ENCODE measurements at places on chromosomes 7 and 10.

GRCh38 chr10:83075016-83075814, 1064.1 kb upstream of the GHITM start:
- no peak for DNase-seq

DNA sequence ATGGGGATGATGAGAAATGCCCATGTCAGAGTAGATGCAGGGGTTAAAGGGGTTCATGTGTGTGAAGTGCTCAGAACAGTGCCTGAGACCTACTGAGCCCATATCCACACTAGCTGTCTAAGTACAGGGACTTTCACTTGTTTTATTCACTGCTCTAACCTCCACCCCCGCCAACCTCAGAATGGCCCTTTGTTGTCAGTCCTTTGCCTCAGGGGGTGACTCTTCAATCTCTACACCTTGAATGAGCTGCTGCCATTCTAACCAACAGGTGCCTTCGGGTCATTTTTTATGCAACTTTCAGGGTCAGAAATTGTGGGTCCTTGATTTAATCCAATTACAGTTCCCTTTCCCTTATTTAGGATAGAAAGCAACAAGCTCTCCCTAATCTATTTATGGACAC, 26.2 kb downstream of the VSTM4 start:
- no peak for DNase-seq

GRCh38 chr7:15571301-15571878, 9.6 kb upstream of the AGMO start:
- no peak for DNase-seq

- DNase-seq, result no peak
Observed at GRCh38 chr7:2732959-2733584, 45.1 kb downstream of the AMZ1 start.

GRCh38 chr10:107103174-107104025, 61.1 kb downstream of the SORCS1 start:
- DNase-seq, result no peak

- DNase-seq, result no peak
Observed at GRCh38 chr10:80188713-80189112, 16.6 kb downstream of the ANXA11 start.

DNA sequence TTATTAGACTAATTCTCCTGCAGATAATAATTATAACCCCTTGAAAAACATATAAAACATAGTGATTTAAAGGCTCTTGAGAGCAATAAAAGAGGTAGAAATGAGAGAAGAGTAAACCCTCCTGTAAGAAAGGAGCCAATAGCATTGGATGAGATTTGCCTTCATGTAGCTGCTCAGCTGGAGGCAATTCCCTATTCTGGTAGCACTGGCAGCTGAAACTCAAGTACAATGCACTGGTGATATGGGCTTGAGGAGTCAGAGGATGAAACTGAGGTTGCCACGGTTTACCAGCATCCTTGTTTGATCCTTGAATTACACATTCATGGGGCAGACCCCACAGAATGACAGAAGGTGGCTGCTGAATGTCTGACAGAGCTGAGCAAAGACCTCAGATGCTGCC, 76.4 kb downstream of the CTTNBP2 start:
- no peak for DNase-seq

GRCh38 chr7:27088002-27088922, 7.5 kb downstream of the HOXA1 start:
- no peak for DNase-seq

GRCh38 chr10:84659027-84659426, 330.6 kb downstream of the CCSER2 start:
- peak; percentile 12 for DNase-seq

DNA sequence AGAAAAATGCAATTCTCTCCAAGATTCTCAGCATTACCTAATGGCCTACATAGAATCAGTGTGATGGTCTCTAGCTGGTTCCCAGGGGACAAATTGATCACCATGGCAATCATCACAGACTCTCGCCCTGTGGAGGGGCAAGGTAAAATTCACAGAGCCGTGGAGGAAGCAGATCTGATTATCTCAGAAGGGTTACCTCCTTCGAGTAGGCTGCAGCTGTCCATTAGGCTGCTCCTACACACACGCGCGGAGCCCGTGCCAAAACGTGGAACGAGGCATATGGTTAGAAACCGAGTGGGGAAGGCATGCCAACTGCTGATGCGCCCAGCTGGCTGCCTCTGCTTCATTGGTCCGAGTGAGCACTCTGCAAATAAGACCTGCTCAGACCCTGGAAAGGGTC, 52.8 kb upstream of the PTER start:
- no peak for DNase-seq

GRCh38 chr7:41222746-41223145, 480.1 kb downstream of the INHBA start:
- no peak for DNase-seq

DNA sequence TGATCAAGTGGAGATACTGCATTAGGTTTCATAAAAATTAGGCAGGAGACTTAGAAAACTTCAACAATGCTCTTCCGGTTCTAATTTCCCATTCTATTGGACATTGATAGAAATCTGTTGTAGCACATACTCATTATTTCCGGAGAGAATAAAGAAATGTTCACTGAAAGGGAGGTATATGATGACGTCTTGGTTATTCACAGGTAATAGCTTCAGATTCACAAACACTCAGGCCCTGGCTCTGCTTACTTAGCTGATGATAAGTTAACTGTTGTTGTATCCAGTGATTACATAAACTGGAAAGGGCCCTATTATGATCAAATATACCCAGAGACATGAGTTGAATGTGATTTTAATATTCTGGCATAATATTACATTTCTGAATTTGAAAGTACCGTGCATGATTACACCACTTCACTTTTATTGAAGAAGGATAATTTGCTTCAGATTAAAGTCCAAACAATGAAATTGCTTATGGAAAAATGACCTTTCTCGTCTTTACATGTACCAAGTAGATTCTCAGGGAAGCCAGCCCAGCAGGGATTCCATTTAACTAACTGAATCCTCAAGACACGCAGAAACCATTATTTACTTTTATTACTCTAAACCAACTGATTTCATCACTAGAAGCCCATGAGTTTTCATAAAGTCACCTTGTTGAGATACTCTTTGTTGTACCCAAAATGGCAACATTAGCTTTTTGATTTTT, 288.0 kb upstream of the PITRM1 start:
- DNase-seq, result no peak

GRCh38 chr7:112103246-112103645, 103.0 kb downstream of the DOCK4 start:
- no peak for DNase-seq

- no peak for DNase-seq
Observed at GRCh38 chr10:131424053-131424452, 112.5 kb upstream of the TCERG1L start.

GRCh38 chr7:24949884-24950283, 30.1 kb downstream of the OSBPL3 start:
- no peak for DNase-seq

GRCh38 chr7:22565315-22565811, 65.4 kb upstream of the STEAP1B start:
- DNase-seq, result no peak

- DNase-seq, result no peak
Observed at GRCh38 chr7:134892963-134893362, 93.3 kb upstream of the AGBL3 start.

DNA sequence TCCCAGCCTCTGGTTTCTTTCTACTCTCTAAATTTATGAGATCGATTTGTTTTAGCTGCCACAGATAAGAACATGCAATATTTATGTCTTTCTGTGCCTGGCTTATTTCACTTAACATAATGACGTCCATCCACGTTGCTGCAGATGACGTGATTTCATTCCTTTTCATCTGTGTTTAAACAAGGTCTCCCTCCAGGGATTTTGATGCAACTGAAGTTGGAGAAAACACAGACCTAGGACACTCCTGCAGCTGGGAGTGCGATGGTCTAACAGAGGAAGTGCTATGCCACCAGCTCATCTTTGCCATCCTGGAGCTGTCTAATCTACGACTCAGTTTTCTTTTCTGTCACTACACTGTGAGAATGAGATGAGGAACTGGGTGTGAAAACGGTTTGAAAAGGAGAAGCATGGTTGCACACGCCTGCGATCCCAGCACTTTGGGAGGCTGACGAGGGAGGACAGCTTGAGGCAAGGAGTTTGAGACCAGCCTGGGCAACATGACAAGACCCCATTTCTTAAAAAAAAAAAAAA, 1.5 kb upstream of the KCTD7 start:
- no peak for DNase-seq
